Muscle of leg (tissue), 16 donors: ENCODE measurements at places on chromosomes 16 and 17. TPM values are rescaled to one million over a fixed set of nuclear protein-coding genes. Genes with fewer than 3 reads are reported as not detected.

Gene SARM1
- total RNA-seq: 3.3 TPM

DNA sequence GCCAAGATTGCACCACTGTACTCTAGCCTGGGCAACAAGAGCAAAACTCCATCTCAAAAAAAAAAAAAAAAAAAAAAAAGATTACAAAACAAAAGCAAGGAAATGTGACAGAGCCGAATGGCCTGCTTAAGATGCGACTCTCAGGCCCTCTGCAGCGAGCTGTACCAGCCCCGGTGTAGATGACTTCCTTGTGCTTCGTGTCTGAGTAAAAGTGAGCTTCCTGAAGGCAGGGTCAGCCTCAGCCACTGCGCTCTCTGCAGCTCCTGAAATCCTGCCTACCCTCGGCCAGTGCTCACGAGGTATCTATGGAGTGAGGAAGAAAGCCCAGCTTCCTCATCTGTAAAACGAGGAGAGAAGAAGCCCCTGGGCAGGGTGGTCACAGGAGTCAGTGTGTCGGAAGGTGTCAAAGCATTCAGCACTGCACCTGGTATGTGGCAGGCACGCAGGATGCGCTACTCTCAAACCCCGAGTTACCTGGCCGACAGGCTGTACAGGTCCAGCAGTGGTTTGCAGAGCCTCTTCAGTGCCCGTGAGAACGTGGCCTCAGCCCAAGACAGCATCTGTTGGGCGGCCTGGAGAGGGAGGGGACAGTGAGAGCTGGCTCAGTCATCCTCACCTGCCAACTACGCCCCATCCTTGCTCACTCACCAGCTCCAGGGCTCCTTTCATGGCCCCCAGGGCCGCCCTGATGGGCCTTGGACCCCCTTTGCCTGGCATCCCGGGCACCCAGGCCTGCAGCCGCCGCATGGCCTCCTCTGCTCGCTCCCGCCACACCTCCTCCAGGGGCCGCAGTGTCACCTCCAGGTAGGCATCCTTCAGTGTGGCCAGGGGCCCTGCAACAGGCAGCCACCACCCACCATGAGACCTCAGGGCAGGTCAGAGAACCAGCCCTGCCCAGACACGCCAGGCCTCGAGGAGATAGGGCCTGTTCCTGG is 44.6 kb downstream of the RMI2 start:
- peaks cover 18% of the 10 kb centered on the region for H3K4me1 ChIP-seq
- no peak overlapping the region for H3K27ac ChIP-seq
- H3K36me3 ChIP-seq: no peaks in the 10 kb centered on the region
- no peak overlapping the region for H3K4me3 ChIP-seq
- DNase-seq: no peak
- H3K27me3 ChIP-seq: peaks cover 2% of the 10 kb centered on the region

GRCh38 chr16:20051611-20052010 is 22.1 kb downstream of the GPR139 start:
- no peak overlapping the region for H3K4me3 ChIP-seq
- H3K36me3 ChIP-seq: no peaks in the 10 kb centered on the region
- no peak overlapping the region for H3K27ac ChIP-seq

DNA sequence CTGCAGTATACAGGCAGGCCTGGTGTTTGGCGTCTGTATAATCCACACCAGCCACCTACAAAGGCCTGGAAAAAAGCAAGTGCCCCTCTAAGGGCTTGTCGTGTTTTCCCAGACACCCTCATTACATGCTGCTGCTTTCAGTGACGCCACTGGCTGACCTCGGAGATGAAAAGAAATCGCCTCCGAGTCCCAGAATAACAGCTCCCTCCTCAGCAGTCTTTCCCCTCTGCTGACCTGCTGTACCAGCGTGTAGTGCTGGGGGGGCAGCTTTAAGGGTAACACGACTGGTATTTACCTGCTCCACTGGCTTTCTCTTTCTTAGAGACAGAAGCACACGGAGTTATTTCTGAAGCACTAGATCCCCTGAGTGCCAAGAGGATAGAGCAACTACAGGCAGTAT is 296.8 kb downstream of the GRIN2A start:
- DNase-seq: no peak
- no peaks in the 10 kb centered on the region for H3K4me1 ChIP-seq
- H3K36me3 ChIP-seq: no peaks in the 10 kb centered on the region
- no peaks in the 10 kb centered on the region for H3K27me3 ChIP-seq
- H3K27ac ChIP-seq: no peak overlapping the region

DNA sequence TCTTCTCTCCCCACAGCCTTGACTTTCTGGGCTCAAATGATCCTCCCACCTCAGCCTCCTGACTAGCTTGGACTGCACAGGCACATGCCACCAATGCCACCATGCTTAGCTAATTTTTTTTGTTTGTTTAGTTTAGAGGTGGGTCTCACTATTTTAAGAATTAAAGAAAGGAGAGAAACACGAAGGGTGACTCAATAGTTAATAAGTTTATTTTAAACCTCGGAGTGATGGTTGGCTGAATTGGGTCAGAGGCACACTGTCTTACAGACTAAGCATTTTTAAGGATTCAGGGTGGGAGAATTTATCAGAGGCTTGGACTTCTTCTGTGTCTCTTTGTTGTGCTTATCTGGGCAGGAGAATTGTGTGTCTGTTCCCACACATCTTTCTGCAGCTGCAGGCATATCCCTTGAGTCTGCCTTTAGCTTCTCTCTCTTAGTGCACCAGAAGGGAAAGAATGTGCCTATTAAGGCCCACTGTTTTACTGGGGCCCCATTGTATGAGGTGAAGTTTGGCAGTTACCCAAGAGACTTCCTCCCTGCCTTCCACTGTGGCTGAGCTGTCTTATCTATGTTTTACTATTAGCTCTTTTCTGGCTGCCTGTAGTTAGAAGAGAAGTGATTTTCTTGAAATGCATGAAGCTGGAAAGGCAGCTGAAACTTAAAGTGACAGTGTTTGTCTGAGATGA is 2172.0 kb downstream of the TP53TG3F start:
- H3K27me3 ChIP-seq: no peaks in the 10 kb centered on the region
- H3K36me3 ChIP-seq: no peaks in the 10 kb centered on the region
- H3K4me3 ChIP-seq: no peak overlapping the region

DNA sequence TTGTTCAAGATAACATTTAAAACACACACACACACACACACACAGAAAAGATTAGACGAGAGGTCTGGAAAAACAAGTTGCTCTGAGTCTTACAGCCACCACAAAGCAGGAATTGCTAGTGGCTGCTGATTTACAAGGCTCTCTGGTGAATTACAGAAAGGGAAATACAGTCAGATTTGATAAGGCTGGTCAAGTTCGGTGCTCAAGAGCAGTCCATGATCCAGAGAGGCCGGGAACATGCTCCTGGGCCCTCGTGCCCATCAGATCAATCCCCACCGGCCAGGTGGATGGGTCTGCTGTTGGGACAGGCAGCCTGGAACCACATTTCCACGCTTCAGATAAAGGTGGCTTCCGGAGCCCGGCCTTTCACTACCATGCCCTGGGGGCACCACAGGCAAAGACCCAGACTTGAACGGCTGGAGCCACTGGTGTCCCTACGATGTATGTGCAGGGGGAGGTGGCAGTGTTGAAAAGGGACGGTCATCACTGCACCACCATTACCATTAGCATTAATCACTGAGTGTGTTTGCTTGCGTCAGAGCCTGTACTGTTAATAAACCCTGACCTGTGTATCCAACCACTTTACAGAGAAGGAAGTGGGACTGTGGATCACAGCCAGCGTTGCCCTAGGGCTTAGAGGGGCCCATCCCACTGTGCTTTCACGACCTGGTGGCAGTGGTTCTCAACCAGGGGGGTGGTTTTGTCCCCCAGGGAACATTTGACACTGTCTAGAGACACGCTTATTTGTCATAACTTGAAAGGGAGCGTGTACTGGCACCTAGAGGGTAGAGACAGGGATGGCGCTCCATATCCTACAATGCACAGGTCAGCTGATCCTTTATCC is 95.1 kb downstream of the XYLT1 start:
- DNase-seq: no peak
- no peaks in the 10 kb centered on the region for H3K27me3 ChIP-seq
- H3K4me1 ChIP-seq: peaks cover 27% of the 10 kb centered on the region
- no peak overlapping the region for H3K4me3 ChIP-seq
- no peaks in the 10 kb centered on the region for H3K36me3 ChIP-seq

Gene IGF2BP1
- 9.4 TPM for total RNA-seq

Gene YPEL2
- total RNA-seq: 12.8 TPM

DNA sequence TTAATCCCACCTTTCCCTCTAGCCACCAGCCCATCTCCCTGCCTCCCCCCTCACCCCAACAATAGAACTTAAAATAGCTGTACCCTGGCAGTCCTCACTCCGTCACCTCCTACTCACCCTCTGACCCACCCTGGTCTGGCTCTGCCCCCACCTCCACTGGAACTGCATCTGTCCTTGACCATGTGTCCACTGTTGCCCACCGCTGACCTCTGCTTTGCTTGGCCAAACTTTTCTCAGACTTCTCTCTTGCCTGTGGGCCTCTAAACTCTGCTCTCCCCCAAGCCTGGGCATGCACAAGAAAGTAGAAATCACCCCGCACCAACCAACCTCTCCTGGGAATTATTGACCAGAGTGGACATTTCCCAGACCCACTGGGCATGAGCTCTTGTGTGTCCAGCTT is 169.8 kb downstream of the WSCD1 start:
- no peaks in the 10 kb centered on the region for H3K36me3 ChIP-seq
- peaks cover 10% of the 10 kb centered on the region for H3K27me3 ChIP-seq
- no peak overlapping the region for H3K27ac ChIP-seq

DNA sequence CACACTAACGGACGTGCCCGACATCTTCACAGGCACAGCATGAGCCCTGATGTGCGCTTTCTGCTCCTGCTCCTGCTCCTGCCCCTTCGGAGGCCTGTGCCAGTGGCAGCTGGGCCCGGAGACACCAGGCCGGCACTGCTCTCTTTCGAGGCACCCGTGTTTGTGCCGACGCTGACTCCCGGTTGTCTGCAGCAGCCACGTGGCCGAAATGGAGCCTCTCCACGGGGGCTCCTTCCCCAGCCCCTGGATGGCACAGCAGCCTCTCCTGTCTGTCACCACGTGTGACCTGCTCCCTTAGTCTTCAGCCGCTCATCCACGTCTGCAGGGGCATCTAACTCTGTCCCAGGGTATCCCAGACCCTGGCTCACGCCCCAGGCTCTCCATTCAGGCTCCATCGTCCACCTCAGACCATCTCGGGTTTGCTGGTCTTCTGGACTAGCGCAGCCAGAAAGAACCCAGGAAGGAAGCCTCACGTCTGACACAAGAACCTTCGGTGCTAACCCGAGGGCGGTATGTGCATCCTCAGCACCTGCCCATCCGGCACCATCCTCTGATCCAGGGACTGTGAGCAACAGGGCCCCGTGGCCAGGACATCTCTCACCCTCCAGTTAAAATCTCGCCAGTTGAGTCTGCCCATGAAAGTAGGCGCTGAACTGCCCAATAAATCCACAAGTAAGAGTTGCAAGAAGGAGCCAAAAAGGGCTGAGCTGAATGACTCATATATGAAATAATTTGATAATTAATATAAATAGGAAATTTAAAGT is 4.2 kb upstream of the RPH3AL start:
- no peak overlapping the region for H3K27ac ChIP-seq
- no peaks in the 10 kb centered on the region for H3K36me3 ChIP-seq

Gene ELOB
- 218 TPM for total RNA-seq

Gene PRRT2
- total RNA-seq: 8.3 TPM

DNA sequence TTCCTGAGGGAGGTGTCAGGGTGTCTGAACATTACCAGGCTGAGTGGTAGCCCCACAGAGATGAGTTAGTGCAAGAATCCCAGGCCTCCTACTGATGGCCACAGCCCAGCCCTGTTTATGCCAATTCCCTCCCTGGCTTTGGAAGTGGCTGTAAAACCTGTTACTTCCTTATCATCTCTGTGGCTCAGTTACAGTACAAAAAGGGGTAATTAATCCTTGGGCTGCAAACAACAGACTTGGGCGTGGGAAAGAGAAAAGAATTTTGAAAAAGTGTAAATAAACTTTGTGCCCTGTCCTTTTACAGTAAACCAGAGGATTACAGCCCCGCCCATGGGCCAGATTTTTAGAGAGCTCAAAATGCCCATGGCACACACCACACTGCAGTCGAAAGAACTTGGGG is 73.1 kb upstream of the AXIN2 start:
- H3K36me3 ChIP-seq: no peaks in the 10 kb centered on the region
- no peak overlapping the region for H3K27ac ChIP-seq
- peaks cover 15% of the 10 kb centered on the region for H3K4me1 ChIP-seq
- H3K4me3 ChIP-seq: no peak overlapping the region

Gene MAPT
- 4.0 TPM for total RNA-seq

Gene CHD9NB
- total RNA-seq: 1.7 TPM

- no peak overlapping the region for H3K27ac ChIP-seq
- H3K4me1 ChIP-seq: no peaks in the 10 kb centered on the region
- DNase-seq: no peak
- no peak overlapping the region for H3K4me3 ChIP-seq
- H3K36me3 ChIP-seq: no peaks in the 10 kb centered on the region
Observed at GRCh38 chr16:23288726-23289512, 13.2 kb upstream of the SCNN1B start.

DNA sequence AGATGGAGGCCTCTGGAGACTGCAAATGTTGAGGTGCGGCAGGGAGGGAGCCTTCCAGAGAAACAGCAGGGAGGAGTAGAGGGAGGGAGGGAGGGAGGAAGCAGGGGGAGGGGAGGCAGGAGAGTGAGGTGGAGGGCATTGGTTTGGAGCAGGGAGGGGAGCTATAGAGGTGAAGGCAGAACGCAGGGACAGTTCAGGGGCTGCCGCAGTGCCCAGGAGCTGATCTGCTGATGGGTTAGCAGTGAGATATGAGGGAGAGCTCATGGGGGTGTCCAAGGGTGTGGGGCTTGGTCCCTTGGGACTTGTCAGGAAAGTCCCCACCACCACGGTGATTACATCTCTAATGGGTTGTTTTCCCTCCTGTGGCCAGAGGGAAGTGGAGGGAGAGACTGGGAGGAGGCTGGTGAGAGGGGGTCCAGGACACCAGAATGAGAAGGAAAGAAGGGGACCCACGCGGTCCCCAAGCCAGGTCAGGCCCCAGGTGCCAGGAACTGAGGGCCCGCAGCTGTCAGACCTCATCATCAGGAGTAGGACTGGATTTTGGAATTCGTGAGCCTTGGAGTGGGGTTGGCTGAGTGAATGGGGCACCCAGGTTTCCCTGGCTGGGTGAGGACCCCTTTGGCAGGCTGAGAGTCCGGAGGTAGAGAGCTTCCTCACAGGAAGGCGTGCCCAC is 11.2 kb downstream of the CA4 start:
- no peak overlapping the region for H3K27ac ChIP-seq
- peaks cover 37% of the 10 kb centered on the region for H3K4me1 ChIP-seq
- H3K4me3 ChIP-seq: no peak overlapping the region
- H3K27me3 ChIP-seq: peaks cover 13% of the 10 kb centered on the region
- H3K36me3 ChIP-seq: no peaks in the 10 kb centered on the region
- DNase-seq: no peak

DNA sequence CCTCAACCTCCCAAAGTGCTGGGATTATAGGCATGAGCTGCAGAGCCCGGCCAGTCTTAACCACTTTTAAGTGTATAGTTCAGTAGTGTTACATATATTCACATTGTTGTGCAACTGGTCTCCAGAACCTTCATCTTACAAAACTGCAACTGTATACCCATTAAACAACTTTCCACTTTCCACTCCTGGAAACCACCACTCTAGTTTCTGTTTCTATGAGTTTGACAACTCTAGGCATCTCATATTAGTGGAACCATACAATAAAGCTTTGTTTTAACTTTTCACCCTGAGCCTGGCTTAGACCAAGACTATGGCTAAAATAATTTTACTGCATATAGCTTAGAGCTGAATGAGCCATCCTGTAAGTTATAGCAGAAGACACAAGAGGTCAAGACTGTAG is 108.0 kb upstream of the GOT2 start:
- no peak overlapping the region for H3K27ac ChIP-seq
- no peaks in the 10 kb centered on the region for H3K27me3 ChIP-seq
- no peak overlapping the region for H3K4me3 ChIP-seq
- no peaks in the 10 kb centered on the region for H3K4me1 ChIP-seq
- DNase-seq: no peak

Gene ABCA6
- total RNA-seq: 24.3 TPM

GRCh38 chr17:46940692-46941404 is 17.9 kb downstream of the GOSR2 start:
- DNase-seq: peak; percentile 82
- no peak overlapping the region for H3K4me3 ChIP-seq
- no peak overlapping the region for H3K27ac ChIP-seq
- H3K27me3 ChIP-seq: peaks cover 2% of the 10 kb centered on the region
- H3K36me3 ChIP-seq: peaks cover 52% of the 10 kb centered on the region
- H3K4me1 ChIP-seq: peaks cover 11% of the 10 kb centered on the region
